CD14-positive monocyte (primary cell): ENCODE measurements at places on chromosomes 16 and 17.

- DNase-seq, result no peak
- H3K4me1 ChIP-seq, result peaks cover 21% of the 10 kb centered on the region
- H3K27me3 ChIP-seq, result no peaks in the 10 kb centered on the region
- H3K4me3 ChIP-seq, result no peak overlapping the region
Measured at GRCh38 chr17:2299756-2300155, 3.8 kb downstream of the SMG6 start.

DNA sequence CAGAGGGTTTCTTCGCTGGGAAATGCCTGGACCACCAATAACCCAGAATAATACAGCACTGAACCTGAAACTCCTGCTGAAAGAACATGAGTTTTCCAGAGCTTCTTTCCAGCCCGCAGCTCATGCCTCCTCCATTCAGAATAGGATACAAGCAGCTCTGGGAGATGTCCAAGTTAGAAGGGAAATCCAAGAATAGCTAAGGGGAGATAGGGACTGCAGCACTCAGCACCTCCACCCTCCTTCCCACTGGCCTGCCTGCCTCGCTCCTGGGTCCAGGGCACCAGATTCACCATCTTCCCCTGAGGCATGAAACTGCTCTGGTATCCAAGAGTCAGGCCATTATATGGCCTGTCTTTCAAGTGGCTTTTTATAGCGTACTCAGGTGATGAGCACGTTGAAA, 4.1 kb downstream of the KRT31 start:
- H3K4me1 ChIP-seq, result no peaks in the 10 kb centered on the region
- no peak overlapping the region for H3K4me3 ChIP-seq
- H3K36me3 ChIP-seq, result no peaks in the 10 kb centered on the region

DNA sequence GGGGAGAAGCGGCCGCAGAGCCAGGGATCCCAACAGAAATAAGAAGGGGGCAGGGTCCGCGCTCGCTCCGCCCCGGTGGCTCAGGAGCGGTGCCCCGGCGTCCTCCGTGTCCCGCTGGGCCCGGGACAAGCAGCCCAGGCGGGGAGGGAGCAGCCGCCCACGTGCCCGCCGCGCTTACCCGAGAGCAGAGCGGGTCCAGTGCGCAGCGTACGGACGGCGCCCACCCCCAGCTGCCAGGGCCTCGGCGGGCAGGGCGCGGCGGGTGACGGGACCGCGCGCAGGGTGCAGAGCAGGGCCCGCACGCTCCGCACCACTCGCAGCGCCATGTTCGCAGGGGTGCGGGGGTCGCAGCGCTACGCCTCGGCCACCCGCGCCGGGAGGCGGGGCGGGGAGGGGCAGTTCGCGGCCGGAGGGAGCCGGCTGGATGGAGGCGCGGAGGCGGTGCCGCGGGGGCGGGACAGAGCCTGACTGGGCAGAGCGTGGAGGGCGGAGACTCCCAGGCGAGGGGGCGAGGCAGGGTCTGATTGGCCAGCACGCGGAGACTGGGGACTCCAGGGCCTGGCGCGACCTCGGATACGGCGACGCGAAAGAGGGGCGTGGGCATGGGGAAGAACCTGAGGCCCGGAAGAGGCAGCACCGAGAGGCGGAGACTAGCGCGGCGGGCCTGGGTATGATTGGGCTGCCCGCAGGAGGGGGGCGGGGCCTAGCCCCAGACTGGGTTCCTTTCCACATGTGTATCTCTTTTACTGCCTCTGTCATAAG, at the start of gene GCSH:
Gene GCSH, minus strand, starts transcription at position 443 of the 762 bp plus-strand sequence. Its CDS starts 117 bp downstream, at position 326.
- peaks cover 9% of the 10 kb centered on the region for H3K4me1 ChIP-seq
- H3K27me3 ChIP-seq, result no peaks in the 10 kb centered on the region
- H3K36me3 ChIP-seq, result no peaks in the 10 kb centered on the region
- no peak within 1 kb of the TSS for H3K27ac ChIP-seq

DNA sequence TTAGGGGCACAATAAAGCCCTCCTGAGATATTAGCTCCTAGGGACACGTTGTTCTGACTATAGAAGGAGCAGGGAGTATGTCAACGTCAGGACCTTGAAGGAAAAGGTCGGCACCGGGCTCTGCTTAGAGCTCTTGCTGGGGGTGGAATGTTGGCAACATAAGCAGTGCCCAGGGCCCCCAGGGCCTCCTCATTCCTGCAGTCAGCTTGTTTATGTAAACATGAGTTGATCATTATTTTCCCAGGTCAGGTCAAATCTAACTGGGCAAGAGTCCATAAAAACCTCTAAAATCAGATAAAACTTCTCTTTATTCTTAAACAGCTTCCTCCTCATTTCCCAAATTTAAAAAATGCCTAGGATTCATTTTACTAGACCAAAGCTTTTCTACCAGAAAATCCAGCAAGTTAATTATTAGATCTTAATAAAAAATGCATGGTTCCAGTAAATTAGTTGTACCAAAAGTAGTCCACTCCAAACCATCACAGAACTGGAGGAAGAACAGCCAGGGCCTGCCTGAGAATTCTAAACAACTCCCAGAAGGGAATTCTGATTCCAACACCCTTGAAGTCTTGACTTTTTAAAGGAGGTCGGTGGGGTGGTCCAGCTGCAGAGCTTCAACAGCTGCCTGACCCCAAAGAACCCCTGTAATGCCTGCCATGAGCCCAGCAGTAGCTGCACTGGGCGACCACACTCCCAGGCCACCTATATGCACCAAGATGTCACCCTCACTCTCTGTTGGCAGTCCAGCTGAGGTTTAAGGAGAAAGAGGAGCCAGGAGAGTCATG, 54.3 kb downstream of the AMFR start:
- H3K27ac ChIP-seq, result no peak overlapping the region
- no peaks in the 10 kb centered on the region for H3K27me3 ChIP-seq
- peaks cover 64% of the 10 kb centered on the region for H3K36me3 ChIP-seq
- H3K4me1 ChIP-seq, result no peaks in the 10 kb centered on the region
- H3K4me3 ChIP-seq, result no peak overlapping the region
- no peak for DNase-seq

- H3K36me3 ChIP-seq, result no peaks in the 10 kb centered on the region
- no peaks in the 10 kb centered on the region for H3K27me3 ChIP-seq
- no peak overlapping the region for H3K4me3 ChIP-seq
- DNase-seq, result no peak
- H3K27ac ChIP-seq, result no peak overlapping the region
Measured at GRCh38 chr17:16474012-16474725, 17.8 kb downstream of the LRRC75A start.

DNA sequence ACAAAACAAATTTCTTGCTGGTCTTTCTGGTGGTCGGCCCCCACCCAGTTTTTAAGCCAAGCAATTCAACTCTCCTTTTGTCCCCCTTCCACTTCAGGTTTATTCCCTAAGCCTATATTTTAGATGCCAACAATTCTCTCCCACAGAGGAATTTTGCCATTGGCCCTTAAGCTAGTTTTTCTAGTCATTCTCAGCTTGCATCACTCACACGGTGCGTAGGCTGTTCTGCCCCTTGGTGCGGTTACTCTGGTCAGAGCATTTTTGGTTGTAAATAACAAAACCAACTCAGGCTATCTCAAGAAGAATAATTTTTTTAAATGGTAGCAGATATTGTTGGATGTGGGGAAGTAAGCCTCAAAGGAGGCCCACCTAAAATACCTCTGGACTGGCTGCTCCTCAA, 33.7 kb upstream of the DYNLL2 start:
- no peak for DNase-seq
- no peak overlapping the region for H3K27ac ChIP-seq
- H3K4me1 ChIP-seq, result no peaks in the 10 kb centered on the region
- H3K27me3 ChIP-seq, result peaks cover under 1% of the 10 kb centered on the region
- H3K36me3 ChIP-seq, result no peaks in the 10 kb centered on the region

DNA sequence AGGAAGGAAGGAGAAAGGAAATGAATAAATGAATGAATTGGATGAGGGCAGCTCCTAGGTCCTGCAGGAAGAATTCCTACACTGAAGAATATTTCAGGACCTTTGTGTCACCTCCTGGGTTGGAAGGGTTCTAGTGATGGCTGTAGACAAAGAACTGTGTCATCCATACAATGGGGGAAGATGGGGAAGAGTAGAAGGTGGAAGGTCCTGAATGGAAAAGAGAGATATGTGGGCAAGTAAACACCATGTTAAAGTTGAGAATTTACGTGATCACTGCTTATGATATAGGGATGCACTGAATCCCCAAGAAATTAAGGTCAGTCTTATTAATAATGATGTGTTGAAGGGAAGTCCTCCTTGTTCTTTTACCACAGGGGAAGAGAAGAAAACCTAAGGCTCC, 4.2 kb upstream of the SUPT4H1 start:
- peaks cover 18% of the 10 kb centered on the region for H3K4me1 ChIP-seq
- H3K4me3 ChIP-seq, result no peak overlapping the region
- H3K27me3 ChIP-seq, result no peaks in the 10 kb centered on the region
- DNase-seq, result no peak
- H3K36me3 ChIP-seq, result no peaks in the 10 kb centered on the region

GRCh38 chr16:14291286-14291685, 220.2 kb downstream of the MRTFB start:
- H3K36me3 ChIP-seq, result no peaks in the 10 kb centered on the region
- no peak overlapping the region for H3K4me3 ChIP-seq
- no peak overlapping the region for H3K27ac ChIP-seq
- no peaks in the 10 kb centered on the region for H3K27me3 ChIP-seq
- peaks cover 23% of the 10 kb centered on the region for H3K4me1 ChIP-seq
- DNase-seq, result no peak

DNA sequence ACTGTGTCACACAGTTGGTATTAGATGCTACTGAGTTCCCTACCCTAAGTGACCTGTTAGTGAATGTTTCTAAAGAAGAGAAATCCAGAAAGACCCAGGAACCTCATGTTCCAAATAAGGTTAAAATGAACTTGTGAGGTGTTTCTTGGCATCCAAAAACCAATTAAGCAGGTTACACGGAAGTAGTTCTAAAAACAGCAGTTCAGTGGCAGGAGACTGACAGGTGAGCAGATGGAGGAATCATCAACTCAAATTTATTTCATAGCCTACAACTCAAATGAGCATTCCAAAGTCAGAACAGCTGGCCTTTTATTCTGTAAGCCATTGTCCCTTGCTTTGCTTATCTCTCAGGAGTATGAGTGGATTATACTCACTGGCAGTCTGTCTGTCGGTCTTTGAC, 188.3 kb downstream of the IRX3 start:
- H3K27ac ChIP-seq, result no peak overlapping the region
- no peak for DNase-seq
- no peaks in the 10 kb centered on the region for H3K27me3 ChIP-seq
- no peak overlapping the region for H3K4me3 ChIP-seq
